Endodermal cell (in vitro differentiated cells): ENCODE measurements at places on chromosomes 2 and 18. TPM values are rescaled to one million over a fixed set of nuclear protein-coding genes. Genes with fewer than 3 reads are reported as not detected.

NEURL3 gene
- total RNA-seq: not detected in 2 replicates

- H3K27me3 ChIP-seq: no peaks in the 10 kb centered on the region
- no peak overlapping the region for H3K27ac ChIP-seq
- H3K36me3 ChIP-seq: peaks cover 79% of the 10 kb centered on the region
- H3K4me1 ChIP-seq: no peaks in the 10 kb centered on the region
Measured at GRCh38 chr2:175111200-175111657, 56.8 kb downstream of the ATF2 start.

- no peaks in the 10 kb centered on the region for H3K4me1 ChIP-seq
- no peaks in the 10 kb centered on the region for H3K36me3 ChIP-seq
- H3K27ac ChIP-seq: no peak overlapping the region
- peak; percentile 92 for DNase-seq
- H3K4me3 ChIP-seq: no peak overlapping the region
Measured at GRCh38 chr18:11310476-11311086, 161.2 kb upstream of the PIEZO2 start.

DNA sequence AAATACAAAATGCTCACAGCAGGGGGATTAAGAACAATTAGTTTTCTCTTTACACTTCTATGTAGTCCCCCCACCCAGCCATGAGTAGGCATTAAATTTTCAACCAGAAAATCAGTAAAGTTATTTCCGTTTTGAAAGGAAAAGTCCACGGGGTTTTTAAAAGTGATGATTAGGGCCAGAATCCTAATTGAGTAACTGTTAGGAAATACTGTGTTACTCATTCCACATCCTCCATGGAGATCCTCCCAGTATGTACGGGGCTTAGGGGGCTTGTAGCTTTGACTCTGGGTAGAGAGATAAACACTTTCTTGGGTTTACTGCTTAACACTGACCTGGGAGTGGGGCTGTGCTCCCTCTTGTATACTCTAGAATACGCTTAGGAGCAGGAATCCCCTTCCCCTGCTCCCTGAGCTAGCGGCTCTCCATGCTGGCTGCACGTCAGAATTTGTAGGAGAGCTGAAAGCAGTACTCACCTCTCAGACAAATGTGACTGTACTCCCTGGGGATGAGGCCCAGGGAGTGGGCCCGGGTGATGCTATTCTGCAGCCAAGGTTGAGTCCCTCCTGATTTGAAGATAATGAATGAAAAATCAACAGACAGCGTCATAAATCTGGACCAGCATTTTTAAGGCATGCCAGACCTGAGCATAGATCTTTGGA, 100.5 kb downstream of the SLC4A3 start:
- H3K4me1 ChIP-seq: no peaks in the 10 kb centered on the region
- H3K4me3 ChIP-seq: no peak overlapping the region
- no peak overlapping the region for H3K27ac ChIP-seq
- H3K27me3 ChIP-seq: no peaks in the 10 kb centered on the region

ITGAV gene
- total RNA-seq: 76.6 and 79.7 TPM in 2 replicates

DNA sequence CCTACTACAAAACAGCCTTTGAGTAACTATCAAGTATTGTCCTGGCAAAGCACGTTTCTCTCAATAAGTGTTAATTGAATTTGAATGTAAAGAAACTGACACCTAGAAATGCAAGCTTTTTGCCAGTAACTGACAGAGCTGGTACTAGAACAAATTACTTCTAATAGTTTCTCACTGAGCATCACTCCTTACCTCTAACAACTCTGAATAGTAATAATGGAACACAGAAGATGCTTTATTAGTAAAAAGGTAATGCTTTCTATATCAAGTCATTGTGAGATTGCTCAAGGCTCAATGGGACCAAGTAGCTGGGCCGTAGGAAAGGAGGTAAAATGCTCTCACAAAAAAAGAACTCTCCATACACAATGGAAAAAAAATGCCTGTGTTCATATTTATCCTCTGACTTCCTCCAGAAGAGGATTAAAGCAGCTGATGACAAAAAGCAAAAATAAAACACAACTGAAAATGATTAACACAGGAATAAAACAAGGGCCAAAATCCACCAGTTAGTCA, 11.8 kb downstream of the RASGRP3 start:
- no peaks in the 10 kb centered on the region for H3K27me3 ChIP-seq
- no peaks in the 10 kb centered on the region for H3K4me1 ChIP-seq
- no peak overlapping the region for H3K4me3 ChIP-seq
- no peak for DNase-seq

- H3K27ac ChIP-seq: no peak overlapping the region
- H3K4me1 ChIP-seq: no peaks in the 10 kb centered on the region
- H3K36me3 ChIP-seq: no peaks in the 10 kb centered on the region
- H3K27me3 ChIP-seq: no peaks in the 10 kb centered on the region
- H3K4me3 ChIP-seq: no peak overlapping the region
- no peak for DNase-seq
Measured at GRCh38 chr2:223300326-223300725, 248.3 kb downstream of the KCNE4 start.

DNA sequence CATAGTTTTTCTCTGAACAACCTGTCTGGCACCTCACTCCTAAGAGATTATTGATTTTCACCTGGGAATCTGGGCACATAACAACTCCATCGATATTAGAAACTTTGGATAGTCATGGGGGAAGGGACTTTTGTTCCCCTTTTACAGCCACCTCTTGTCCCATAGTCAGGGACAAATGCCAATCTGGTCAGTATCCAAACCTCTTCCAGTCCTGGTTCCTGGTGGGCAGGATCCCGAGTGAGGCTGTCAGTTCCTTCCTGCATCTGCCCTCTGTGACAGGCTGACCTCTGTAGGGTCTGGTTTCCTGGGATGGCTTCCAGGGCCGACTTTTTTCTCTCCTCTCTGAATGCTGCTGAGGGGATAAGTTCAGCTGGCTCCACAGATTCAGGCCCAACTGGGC, 11.0 kb downstream of the KIF5C start:
- no peaks in the 10 kb centered on the region for H3K36me3 ChIP-seq
- H3K27ac ChIP-seq: no peak overlapping the region
- no peak overlapping the region for H3K4me3 ChIP-seq
- H3K27me3 ChIP-seq: no peaks in the 10 kb centered on the region
- H3K4me1 ChIP-seq: no peaks in the 10 kb centered on the region

WNT6 gene
- total RNA-seq: not detected in 3 replicates

- no peaks in the 10 kb centered on the region for H3K36me3 ChIP-seq
- no peak for DNase-seq
- H3K27me3 ChIP-seq: no peaks in the 10 kb centered on the region
- no peak overlapping the region for H3K27ac ChIP-seq
- H3K4me1 ChIP-seq: no peaks in the 10 kb centered on the region
Measured at GRCh38 chr2:195559431-195559914, 97.6 kb upstream of the SLC39A10 start.

SPP2 gene
- not detected in 2 replicates for total RNA-seq

GBX2 gene
- 0.18 and 0.20 TPM in 2 replicates for total RNA-seq

KCNG3 gene
- total RNA-seq: 0.77 and 0.84 TPM in 2 replicates

DNA sequence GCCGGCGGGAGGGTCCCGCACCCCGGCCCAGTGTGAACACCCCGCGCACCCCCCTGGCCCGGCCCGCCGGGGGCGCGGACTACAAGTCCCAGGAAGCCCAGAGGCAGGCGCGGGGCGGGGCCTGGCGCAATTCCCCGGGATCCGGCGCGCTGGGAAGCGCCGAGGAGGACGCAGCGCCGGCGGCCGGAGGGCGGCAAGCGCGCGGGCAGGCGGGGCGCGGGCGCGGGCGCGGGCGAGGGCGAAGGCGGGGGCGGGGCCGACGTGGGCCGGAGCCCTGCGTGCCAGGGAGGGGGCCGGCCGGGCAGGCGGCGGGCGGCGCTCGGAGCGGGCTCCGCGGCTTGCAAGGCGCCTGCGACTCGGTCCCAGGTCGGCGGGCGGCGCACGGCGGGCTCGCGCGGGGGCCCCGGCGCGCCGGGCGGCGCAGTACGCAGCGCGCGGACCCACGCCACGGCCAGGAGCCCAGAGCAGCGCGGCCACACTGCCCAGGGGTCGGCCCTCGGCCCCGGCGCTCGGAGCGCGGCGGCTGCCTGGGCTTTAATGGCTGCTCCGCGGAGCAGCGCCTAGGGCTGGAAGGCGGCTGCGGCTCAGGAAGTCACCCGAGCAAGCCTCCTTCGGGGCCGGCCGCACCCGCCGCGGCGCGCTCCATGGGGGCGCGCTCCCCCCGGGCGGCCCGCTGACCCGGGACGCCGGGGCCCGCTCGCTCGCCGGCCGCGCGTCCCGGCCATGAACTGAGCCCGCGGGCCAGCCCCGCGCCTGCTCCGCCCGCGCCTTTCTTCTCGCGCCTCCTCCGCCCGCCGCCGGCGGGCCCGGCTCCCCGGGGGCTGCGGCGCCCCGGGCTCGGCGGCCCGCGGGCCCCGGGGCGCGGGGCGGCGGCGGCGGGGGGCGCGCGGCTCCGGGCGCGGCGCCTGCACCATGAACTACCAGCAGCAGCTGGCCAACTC, at the start of gene AGAP1:
AGAP1 (plus strand) TSS at position 269 of the 941 bp plus-strand sequence.
- H3K4me3 ChIP-seq: peak within 1 kb of the TSS; percentile 82
- peaks cover 3% of the 10 kb centered on the region for H3K4me1 ChIP-seq
- no peak within 1 kb of the TSS for H3K27ac ChIP-seq
- H3K36me3 ChIP-seq: no peaks in the 10 kb centered on the region
- H3K27me3 ChIP-seq: no peaks in the 10 kb centered on the region

NMS gene
- not detected in 2 replicates for total RNA-seq

GRCh38 chr18:70554854-70555445, 266.1 kb downstream of the SOCS6 start:
- no peak for DNase-seq
- no peak overlapping the region for H3K4me3 ChIP-seq
- no peaks in the 10 kb centered on the region for H3K36me3 ChIP-seq
- no peaks in the 10 kb centered on the region for H3K4me1 ChIP-seq
- no peaks in the 10 kb centered on the region for H3K27me3 ChIP-seq

GRCh38 chr2:36889795-36890194, 76.5 kb downstream of the STRN start:
- peaks cover 47% of the 10 kb centered on the region for H3K36me3 ChIP-seq
- H3K4me3 ChIP-seq: no peak overlapping the region
- H3K27me3 ChIP-seq: no peaks in the 10 kb centered on the region
- H3K27ac ChIP-seq: no peak overlapping the region

DNA sequence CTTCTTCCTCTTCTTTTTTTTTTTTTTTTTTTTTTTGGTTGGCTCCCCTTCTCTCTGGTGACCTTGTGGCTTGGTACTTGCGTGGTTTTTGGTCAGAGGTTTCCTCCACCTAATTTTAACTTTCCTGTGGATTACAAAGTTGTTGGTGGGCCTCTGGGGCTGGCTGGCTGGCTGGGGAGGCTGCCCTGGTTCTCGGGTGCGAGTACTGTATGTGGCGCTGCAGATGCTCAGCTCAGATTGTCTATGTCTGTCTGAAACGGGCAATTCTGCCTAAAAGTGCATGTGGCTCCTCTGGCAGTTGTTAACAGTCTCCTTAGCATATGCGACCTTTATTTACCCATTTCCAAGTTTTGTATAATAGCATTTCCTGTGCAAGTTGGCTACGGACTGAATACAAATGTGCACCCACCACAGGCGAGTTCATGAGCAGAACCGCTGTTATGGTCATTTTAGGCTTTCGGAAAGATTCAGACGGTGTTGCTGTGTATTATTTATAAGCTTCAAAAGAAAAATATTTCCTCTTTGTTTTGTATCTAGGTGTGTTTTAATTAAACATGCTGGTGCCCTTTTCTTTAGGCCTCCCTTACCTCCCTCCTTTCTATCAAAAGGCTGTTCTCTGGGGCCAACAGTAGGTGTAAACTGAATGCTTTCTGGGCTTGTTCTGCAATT, 4.4 kb downstream of the TBR1 start:
- no peak overlapping the region for H3K27ac ChIP-seq
- peaks cover 100% of the 10 kb centered on the region for H3K27me3 ChIP-seq
- H3K36me3 ChIP-seq: no peaks in the 10 kb centered on the region
- H3K4me3 ChIP-seq: no peak overlapping the region
- peaks cover 6% of the 10 kb centered on the region for H3K4me1 ChIP-seq
- DNase-seq: no peak

GRCh38 chr2:120253021-120253882, 600 bp downstream of the RALB start:
- peak; percentile 85 for DNase-seq
- H3K4me1 ChIP-seq: no peaks in the 10 kb centered on the region

MYL1 gene
- not detected in 2 replicates for total RNA-seq

NR4A2 gene
- 1.2 and 1.4 TPM in 2 replicates for total RNA-seq

DNA sequence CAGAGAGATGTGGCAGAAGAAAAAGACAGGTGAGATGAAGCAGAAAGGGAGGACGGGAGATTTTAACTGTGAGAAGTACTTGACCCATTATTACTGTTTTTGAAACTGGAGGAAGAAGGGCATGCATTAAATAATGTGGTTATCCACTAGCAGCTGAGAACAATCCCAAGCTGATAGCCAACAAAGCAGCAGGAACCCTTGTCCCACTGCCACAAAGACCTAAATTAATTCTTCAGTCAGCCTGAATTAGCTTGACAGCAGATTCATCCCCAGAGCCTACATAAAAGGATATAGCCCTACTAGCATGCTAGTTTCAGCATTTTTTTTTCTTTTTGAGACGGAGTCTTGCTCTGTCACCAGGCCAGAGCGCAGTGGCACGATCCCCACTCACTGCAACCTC, 19.5 kb upstream of the REG3A start:
- peak overlapping the region; percentile 24 for H3K27ac ChIP-seq
- H3K4me3 ChIP-seq: no peak overlapping the region
- H3K36me3 ChIP-seq: no peaks in the 10 kb centered on the region
- peaks cover 51% of the 10 kb centered on the region for H3K27me3 ChIP-seq
- no peak for DNase-seq

GRCh38 chr2:107635883-107636282, 190.8 kb upstream of the RGPD4 start:
- H3K27ac ChIP-seq: no peak overlapping the region
- no peaks in the 10 kb centered on the region for H3K4me1 ChIP-seq
- H3K27me3 ChIP-seq: no peaks in the 10 kb centered on the region
- no peak overlapping the region for H3K4me3 ChIP-seq
- no peaks in the 10 kb centered on the region for H3K36me3 ChIP-seq

TANK gene
- total RNA-seq: 23.9 and 33.2 TPM in 2 replicates

DNA sequence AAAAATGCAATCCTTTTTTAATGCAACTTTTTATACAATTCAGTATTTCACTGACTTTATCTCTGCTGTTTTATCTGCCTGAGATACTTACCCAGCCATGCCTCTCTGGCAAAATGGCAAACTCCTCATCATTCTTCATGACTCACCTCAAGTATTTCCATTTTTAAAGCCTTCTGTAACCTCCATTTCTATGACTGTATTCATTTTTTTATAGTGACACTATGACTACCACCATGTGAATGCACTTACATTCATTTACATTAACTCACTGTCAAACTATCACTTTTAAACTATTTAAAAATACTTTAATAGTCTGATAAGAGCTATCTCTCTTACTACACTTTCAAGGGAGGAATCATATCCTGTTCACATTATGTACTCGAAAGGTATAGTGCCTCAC, 99.4 kb upstream of the SCN7A start:
- no peaks in the 10 kb centered on the region for H3K36me3 ChIP-seq
- no peak overlapping the region for H3K27ac ChIP-seq
- no peak overlapping the region for H3K4me3 ChIP-seq
- no peak for DNase-seq
- H3K27me3 ChIP-seq: no peaks in the 10 kb centered on the region
- H3K4me1 ChIP-seq: no peaks in the 10 kb centered on the region

- no peak overlapping the region for H3K4me3 ChIP-seq
- no peaks in the 10 kb centered on the region for H3K27me3 ChIP-seq
- peak; percentile 58 for DNase-seq
- peaks cover 16% of the 10 kb centered on the region for H3K4me1 ChIP-seq
- no peak overlapping the region for H3K27ac ChIP-seq
- no peaks in the 10 kb centered on the region for H3K36me3 ChIP-seq
Measured at GRCh38 chr18:54529444-54529843, 61.6 kb upstream of the DYNAP start.

- no peaks in the 10 kb centered on the region for H3K27me3 ChIP-seq
- DNase-seq: no peak
- H3K36me3 ChIP-seq: no peaks in the 10 kb centered on the region
- H3K4me3 ChIP-seq: no peak overlapping the region
- H3K4me1 ChIP-seq: no peaks in the 10 kb centered on the region
- H3K27ac ChIP-seq: no peak overlapping the region
Measured at GRCh38 chr18:31399306-31400032, 22.9 kb downstream of the DSG4 start.
